Nasal cavity respiratory epithelium epithelial cell of viscerocranial mucosa (primary cell): ENCODE measurements at places on chromosomes 6 and 20. TPM values are rescaled to one million over a fixed set of nuclear protein-coding genes. Genes with fewer than 3 reads are reported as not detected.

UCKL1 gene
- total RNA-seq, result 18.5 and 29.2 TPM in 2 replicates

DDX27 gene
- 66.6 and 70.1 TPM in 2 replicates for total RNA-seq

DDX43 gene
- 0.34 and 1.00 TPM in 2 replicates for total RNA-seq

HSPA1L gene
- total RNA-seq, result 1.0 and 1.1 TPM in 2 replicates

PAQR8 gene
- total RNA-seq, result 1.0 and 1.5 TPM in 2 replicates
